Adrenal gland (tissue), 19 donors: ENCODE measurements at places on chromosomes 3 and 15.

DNA sequence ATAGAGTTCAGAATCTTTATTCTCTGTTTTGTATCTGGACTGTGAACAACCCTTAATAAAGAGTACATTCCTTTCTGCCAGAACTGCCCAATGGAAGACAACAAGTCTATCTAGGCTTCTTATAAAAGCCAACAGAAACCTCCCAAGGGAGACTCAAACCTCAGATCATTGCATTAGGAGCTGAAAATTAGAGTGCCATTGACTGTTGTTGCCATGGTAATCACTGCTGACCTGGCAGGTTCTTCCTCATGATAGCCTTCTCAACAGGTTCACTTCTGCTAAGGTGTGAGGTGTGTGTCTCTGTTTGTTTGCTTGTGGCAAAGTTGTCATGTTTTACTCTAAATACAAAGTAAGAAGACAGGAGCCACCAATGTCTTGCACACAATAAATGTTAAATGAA, 79.2 kb downstream of the TMEM108 start:
- no peak for DNase-seq

- DNase-seq = peak; percentile 80
These were observed 5.0 kb downstream of the NUDT16 start for GRCh38 chr3:131386429-131387165.

- peak; percentile 76 for DNase-seq
These were observed 272.2 kb upstream of the CHRNA7 start for GRCh38 chr15:31758126-31758525.

- no peak for DNase-seq
These were observed 198.3 kb downstream of the NAALADL2 start for GRCh38 chr3:175057401-175057800.

- DNase-seq = no peak
These were observed 68.9 kb downstream of the TFRC start for GRCh38 chr3:196012941-196013476.

GRCh38 chr3:148026009-148026588, 616.9 kb downstream of the ZIC1 start:
- no peak for DNase-seq

- DNase-seq = no peak
These were observed 10.7 kb downstream of the KNSTRN start for GRCh38 chr15:40392986-40393948.

- DNase-seq = no peak
These were observed 120.2 kb upstream of the PFN2 start for GRCh38 chr3:150090877-150091276.

DNA sequence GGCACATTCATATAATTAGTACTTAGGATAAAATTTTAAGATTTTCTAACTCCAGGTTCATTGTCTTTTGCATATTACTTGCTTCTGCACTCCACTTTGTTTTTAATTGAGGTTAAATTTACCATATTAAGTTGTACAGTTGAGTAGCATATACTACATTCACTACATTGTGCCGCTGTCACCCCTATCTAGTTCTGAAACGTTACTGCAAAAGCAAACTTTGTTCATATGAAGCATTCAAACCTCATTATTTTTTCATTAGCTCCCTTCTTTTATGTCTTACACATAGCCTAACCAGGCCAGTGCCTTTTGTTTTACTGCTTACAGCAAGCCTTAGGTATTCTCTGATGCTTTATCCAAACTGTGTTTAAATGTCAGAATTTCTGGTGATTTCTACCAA, 183.1 kb upstream of the CGNL1 start:
- DNase-seq = no peak

GRCh38 chr3:27659279-27660021, 62.7 kb downstream of the EOMES start:
- DNase-seq = peak; percentile 47

GRCh38 chr3:194671511-194671899, 486 bp downstream of the LSG1 start:
- no peak for DNase-seq

DNA sequence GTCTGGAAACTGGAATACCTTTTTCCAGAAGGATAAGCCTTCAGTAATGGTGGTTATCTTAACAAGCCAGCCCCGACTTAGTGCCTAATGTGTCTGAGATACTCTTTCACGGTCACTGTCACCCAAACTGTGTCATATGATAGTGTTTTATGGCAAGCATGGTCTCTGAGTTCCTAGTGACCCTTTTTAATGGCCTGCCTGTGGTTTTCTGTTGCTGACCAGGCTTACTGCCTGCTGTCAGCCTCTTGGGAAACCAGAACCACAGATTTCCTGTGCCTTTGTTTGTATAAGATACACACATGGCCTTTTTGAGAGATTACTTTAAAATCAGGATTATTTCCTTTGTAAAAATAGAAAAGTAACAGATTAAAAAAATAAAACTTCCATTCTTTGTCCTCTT, 22.4 kb downstream of the HPS3 start:
- DNase-seq = no peak

GRCh38 chr15:73590263-73590662, 42.9 kb downstream of the NPTN start:
- DNase-seq = no peak

GRCh38 chr15:71133747-71134472, 18.6 kb downstream of the THSD4 start:
- DNase-seq = peak; percentile 74

GRCh38 chr3:65490114-65490513, 548.6 kb downstream of the MAGI1 start:
- DNase-seq = no peak

- DNase-seq = no peak
These were observed 125.3 kb upstream of the BNIP2 start for GRCh38 chr15:59814409-59814808.

DNA sequence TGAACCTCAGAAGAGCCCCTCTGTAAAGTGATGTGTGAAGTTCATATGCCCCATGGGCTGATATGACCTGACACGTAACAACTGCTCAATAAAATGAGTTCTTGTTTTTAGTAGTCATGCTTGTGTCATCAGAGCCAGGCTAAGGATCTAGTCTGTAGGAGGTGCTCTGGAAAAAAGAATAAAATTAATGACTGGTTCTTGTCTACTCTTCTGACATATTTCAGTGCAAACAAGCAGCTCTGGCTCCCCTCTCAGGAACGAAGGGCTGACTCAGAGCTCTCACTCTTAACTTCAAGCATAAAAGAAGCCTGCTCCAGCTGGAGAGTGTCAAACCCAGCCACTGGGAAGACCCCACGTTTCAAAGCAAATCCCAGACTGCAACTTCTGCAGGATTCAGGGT, 77.0 kb downstream of the LRIG1 start:
- no peak for DNase-seq

DNA sequence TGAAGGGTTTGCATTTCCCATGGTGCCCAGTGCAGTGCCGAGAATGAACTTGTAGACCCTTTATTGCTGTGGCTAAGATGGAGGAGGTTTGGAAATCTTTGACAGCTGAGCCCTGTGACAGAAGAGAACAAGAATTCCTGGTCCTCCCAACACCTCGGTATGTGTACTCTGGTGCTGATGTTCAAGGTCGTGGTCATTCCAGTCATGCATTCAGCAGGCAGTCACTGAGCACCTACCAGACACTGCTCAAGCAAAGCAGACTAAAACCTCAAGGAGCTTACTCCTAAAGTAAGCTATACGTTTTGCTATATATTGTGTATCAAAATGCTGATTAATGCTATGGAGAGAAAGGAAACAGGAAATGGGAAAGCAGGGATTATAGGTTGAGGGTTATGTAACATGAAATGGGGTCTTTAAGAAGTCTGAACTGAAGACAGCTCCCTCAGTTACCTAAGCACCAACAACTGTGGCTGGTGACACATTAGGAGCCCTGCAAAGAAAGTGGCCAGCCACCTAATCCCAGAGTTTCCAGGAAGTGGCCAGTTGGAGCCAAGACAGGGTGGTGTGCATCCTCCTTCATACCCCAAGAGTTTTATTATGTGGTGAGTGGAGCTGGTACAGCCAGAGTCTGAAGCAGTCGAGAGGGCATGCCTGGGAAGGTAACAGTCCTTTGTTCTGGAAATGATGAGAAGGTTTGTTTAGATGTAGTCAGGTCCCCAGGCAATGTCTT, 65.0 kb downstream of the CCNL1 start:
- DNase-seq = no peak

GRCh38 chr3:4065085-4065484, 238.1 kb upstream of the SETMAR start:
- no peak for DNase-seq

DNA sequence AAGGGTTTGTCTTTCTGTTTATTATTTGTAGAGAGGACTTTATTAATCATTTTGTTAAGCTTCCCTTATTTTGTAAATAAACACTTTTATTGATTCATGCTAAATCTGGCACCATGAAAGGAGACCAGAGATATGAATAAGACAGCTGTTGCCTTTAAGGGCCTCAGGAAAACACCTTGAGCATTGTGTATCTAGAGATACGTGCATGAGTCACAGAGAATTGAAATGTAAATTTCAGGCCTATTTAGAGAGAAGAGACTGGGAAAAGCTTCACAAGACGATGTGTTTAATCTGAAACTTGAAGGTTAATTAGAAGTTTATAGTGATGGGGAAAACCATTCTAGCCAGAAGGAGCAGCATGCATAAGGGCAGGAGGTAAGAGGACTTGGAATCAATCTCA, 28.6 kb upstream of the UTS2B start:
- no peak for DNase-seq

GRCh38 chr15:56916825-56917477, 1.5 kb upstream of the TCF12 start:
- no peak for DNase-seq

GRCh38 chr3:77588863-77589262, 549.0 kb downstream of the ROBO2 start:
- no peak for DNase-seq

DNA sequence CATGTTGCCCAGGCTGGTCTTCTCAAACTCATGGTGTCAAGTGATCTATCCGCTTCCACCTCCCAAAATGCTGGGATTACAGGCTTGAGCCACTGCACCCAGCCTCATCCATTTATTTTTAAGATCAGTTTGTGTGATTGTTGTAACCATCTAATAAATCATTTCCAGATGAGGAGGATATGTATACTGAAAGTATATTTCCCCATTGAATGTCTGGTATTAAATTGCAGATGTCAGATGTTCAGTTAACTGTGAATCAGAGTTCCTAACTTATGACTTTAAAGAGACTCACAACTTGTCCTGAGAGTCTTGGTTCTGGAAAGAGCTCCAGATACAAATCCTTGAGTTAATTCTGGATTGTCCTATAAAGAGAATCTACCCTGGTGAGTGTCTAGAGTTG, 62.4 kb downstream of the TRIM71 start:
- DNase-seq = no peak

DNA sequence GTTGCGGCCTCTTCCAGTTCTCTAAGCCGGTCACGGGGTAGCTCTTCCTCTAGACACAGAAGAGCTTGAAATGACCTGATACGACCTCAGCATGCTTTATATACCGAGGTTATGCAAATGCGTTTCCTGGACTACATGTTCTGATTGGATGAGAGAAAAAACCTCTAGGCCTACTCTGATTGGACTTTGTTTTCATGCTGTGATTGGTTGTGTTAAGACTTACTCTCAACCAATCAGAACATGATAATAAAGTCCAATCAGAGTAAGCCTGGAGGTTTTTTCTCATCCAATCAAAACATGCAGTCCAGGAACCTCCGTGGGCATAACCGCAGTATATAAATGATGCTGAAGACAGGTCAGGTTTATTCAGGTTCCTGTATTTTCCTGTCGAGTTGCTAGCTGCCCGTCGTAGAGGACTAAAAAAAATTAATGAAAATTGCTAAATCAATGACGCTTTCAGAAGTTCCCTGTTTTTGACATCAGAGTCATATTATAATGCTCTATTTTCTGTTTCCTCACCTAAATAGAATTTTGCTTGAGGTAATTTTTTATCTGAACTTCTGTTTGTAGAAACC, 177.4 kb downstream of the POTEB3 start:
- no peak for DNase-seq

GRCh38 chr3:71582036-71582611, 1.4 kb downstream of the FOXP1 start:
- DNase-seq = peak; percentile 57

DNA sequence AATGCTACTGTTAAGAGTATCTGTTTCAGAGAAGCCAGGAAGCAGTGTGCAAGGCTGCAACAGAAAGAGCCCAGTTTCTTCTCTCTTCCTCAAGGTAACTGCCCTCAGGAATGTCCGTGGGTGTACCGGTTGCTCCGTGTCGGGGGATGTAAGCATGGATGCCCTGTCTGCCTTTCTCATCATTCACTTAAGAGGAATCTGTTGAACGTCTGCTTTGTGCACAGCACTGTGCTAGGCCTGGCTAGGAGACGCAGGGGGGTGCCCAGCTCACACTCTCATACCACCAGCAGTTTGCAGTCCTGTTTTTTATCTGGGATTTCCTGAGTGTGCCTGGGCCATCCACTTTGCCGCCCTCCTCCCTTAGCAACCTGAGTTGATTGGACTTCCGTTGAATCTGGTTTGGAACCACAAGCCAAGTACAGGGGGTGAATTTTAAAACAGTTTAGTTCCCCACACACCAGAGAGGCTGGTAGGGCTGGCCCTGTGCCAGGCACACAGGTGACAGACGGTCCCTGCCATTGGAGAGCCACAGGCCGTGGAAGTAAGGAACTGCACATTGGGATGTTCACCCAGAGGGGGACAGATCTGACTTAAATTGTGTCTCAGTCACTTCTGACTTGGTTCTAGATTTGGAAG, 11.2 kb downstream of the BOC start:
- DNase-seq = no peak

GRCh38 chr15:66746231-66746605, 44.2 kb downstream of the SMAD6 start:
- no peak for DNase-seq

GRCh38 chr3:109874896-109875708, 537.8 kb upstream of the DPPA4 start:
- DNase-seq = no peak

DNA sequence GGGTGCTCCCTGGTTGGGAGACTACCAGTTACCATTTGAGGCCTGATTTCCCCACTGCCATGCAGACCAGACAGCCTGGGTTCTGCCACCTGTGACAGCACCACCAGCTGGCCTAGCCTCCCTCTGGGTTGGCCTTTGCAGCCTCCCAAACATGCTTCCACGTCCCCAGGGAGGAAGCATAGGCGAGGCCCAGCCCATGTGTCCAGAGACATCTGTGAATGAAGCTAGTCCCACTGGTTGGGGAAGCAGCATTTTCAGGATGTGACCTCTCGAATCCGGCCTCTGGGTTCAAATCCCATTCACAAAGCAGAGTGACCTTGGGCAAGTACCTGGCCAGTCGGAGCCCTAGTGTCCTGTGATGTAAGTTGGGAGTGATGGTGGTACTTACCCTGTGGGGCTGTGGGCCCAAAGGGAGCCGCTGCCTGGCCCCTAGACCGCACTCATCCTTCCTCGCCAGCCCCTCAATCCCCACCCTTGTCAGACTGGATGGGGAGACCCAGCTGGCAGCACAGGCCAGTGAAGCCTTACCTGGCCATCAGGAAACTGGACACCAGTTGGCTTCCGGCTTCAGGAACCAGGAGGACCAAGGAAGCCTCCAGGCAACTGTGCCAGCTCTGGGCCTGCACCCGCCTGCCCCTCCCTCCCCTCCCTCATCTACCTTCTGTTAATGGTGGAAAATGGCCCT, 6.0 kb downstream of the KLF15 start:
- DNase-seq = peak; percentile 43

- DNase-seq = no peak
These were observed 245.4 kb upstream of the CBLB start for GRCh38 chr3:106114220-106114619.

- DNase-seq = peak; percentile 56
These were observed 95.7 kb downstream of the CPN2 start for GRCh38 chr3:194255252-194256039.
